ENCODE measurements at places on chromosomes 7 and 10.

DNA sequence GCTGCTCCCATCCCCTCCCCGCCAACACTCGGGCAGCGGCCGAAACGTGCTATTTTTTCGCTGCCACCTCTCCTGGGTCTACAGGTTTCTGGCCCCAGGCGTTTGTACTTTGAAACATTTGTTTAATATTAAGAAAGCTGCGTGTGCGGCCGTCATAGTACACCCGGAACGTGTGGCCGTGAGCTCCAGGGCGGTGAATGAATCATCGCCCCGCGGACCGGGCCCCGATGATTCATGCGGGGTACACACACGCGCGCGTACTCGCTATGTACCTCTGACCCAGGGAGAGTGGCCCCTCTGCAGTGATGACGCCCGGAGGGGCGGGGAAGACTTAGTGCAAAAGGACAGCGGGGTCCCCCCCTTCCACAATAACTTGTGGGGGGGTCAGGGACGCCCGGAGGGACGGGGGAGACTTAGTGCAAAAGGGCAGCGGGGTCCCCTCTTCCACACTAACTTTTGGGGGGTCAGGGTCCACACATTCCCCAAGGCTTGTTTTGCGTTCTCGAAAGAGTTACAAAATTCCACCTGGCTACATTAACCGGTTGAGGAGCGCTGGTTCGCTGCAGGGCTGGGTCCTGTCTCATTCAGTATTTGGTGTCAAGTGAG, 56.5 kb upstream of the PCGF5 start:
- peak; percentile 16 for DNase-seq

DNA sequence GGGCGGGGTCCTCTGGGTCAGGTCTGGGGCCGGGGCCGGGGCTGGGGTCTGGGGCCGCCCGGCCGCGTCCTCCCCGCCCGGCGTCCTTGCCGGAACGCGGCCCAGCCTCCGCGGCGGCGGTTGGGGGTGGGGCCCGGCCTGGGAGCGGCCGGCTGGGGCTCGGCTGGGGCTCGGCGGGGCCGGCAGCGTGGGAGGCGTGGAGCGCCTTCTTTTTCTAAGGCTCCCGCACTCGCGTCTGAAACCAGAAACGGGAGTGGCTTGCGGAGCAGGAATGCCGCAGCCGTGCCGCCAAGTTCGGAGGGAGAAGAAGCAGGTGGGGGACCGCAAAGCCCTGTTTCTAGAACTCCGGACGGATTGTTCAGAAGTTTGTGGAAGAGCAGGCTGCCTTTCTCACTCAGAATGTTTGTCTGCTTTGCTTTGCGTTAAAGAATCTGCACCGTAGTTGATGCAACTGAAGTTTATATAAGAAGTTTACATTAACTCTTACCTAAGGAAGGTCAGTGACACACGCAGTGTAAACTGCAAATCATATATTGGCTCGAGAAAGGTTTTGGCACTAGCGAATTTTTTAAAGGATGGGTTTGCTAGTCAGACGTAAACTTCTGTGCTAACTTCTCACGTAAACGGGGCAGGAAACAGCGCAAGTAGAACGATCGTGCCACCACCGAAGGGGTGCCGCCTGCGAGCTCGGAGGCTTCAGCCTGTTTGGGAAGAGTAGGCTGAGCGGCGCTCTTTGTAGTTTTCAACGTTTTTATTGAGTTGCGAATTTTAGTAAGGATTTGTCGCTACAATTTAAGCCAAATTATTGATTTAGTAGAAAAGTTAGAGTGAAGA, 729 bp downstream of the DNAJB6 start:
- DNase-seq = peak; percentile 70

GRCh38 chr10:11444531-11445228, 166.8 kb downstream of the USP6NL start:
- no peak for DNase-seq

- no peak for DNase-seq
These were observed 40.3 kb upstream of the PSMG3 start for GRCh38 chr7:1610013-1610677.

DNA sequence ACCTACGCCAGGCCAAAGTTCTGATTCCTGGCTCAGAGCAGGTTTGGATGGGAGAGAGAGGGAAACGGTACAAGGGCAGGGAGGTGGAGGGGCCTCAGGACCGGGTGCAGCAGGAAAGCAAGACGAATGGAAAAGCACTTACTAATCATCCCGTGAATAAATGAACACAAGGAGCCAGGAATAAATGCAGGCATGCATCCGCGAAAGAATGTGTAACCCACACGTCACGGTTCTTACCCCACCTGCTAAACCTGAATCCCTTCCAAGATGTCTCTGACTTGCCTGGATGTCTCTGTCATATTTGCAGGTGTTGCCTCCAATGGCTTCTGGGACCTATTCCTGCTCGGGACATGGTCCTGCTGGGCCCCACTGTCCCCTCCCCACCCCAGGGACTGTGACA, 335.2 kb upstream of the RNF32 start:
- DNase-seq = no peak

- no peak for DNase-seq
These were observed 110.0 kb upstream of the TCF7L2 start for GRCh38 chr10:112839928-112840654.

GRCh38 chr10:34078017-34078744, 736.9 kb downstream of the PARD3 start:
- no peak for DNase-seq

DNA sequence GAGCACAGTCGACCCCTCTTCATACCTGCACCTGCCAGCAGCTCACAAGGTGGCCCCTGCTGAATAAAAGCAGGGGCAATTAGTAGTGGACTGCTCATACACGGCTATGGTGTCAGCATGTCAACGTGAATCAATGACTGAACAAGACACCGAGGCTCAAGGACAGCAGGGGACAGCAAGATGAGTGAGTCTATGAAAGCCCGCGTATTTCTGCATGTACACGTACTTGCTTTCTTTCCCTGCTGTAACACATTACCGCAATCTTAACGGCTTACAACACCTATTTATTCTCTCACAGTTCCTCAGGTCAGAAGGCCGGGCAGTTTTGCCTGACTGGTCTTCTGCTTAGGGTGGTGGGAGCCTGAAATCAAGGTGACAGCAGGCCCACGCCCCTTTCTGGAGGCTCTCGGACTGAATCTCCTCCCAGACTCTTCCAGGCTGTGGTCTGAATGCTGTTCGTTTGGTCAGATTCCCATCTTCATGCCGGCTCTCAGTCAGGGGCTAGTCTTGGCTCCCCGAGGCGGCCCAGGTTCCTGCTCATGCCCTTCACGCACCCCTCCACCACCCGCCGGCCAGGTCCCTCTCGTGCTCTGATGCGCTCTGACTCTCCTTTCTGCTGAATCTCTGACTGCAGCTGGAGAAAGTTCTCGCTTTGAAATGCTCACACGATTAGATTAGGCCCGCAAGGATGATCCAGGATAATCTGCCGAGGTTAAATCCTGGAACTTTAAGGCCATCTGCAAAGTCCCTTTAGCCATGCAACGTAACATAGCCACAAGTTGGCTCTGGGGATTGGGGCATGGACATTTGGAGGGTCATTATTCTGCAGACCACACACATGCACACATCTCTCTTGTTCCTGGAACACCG, 7.8 kb upstream of the PPP2R2D start:
- DNase-seq = no peak

GRCh38 chr7:27166531-27167505, 1.5 kb upstream of the HOXA9 start:
- DNase-seq = no peak

GRCh38 chr10:119754085-119754484, 28.2 kb downstream of the INPP5F start:
- no peak for DNase-seq

- no peak for DNase-seq
These were observed 1.4 kb downstream of the CHST3 start for GRCh38 chr10:71965623-71966022.

GRCh38 chr7:15866753-15867152, 180.3 kb upstream of the MEOX2 start:
- DNase-seq = no peak

DNA sequence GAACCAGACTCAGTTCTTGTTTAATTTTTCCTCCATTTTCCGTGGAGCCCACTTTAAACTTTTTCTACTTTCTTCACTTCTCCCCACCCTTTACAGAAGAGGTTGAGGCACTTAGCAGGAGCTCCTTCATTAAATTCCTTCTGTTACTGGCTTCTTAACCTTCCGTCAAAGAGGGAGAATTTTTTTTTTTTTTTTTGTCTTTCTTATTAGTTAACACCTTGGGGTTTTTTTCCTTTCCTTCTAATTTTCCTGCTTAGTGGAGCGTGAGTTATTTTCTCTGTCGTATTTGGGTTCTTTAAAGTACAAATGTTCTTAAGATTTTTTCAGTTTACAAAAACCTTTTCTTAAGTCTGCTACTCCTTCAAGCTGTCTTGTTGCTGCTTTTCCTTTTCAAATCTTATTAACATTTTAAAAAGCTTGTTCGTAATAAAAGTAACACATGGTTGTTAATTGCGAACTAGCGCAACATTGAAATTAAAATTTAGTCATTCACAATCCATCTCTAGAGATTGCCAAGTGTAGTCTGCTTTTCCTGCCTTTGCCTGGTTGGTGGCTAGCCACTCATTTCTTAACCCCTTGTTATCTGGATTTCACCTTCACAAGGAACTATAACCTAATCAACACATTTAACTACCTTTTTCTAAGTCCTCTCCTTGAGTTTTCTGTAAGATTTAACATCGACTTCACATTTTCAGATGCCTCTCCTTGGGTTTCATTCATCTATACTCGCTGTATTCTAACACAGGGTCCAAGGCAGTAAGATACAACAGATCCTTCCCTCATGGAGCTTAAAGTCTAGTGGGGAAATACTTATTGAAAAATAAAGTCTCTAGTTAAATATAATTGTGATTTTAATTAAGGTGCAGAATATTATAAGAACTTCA, 2.0 kb downstream of the BMPR1A start:
- DNase-seq = no peak

GRCh38 chr7:12133865-12134264, 77.2 kb upstream of the TMEM106B start:
- DNase-seq = no peak

DNA sequence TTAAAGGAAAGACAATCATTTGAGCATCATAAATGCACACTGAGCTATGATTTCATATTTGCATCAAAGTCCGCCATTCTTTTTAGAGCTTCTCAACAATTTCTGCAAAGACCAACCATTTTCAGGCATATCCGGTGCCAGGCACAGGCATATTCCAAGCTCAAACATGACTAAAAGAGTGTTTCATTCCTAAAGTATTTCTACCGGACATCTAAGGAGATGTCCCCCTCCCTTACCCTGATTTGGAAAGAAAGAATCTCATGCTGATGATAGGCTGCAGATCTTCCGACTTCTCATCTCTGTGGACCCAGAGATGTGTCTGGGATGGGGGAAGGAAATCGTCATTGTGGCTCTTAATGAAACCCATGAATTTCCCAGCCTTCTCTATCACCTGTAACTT, 600.5 kb upstream of the MGMT start:
- no peak for DNase-seq

DNA sequence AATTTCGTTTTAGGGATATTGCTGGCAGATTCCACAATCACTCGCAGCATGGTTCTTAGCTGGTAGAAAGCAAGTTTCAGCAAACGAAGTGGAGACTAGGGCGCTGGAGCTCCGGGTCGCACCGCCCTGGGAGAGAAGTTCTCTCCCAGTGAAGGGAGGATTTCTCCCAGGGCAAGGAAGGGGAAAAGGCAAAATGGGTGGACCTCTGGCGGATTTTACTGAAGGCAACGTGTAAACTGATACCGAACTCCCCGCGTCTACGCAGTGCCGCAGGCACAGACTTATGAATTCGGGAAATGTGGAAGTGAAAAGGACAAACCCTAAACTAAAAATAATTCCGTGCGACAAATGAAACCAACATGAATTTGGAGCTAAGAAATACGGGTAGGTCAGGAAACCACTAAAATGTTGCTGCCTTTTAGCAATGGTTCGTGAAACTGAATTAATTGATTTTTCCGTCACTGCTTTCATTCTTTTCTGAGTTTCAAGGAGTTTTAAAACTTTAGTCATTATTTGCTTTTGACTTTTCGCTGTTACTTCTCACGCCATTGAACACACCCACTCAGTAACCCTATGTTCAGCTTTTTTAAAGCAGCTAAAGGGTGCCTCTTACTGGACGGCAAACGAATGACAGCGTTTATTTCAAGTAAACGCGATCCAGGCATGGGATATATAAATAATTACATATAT, at the start of gene MYOF:
Gene MYOF, minus strand, starts transcription at position 190 of the 690 bp plus-strand sequence. Its CDS starts 140 bp downstream, at position 50.
- DNase-seq = peak; percentile 29

DNA sequence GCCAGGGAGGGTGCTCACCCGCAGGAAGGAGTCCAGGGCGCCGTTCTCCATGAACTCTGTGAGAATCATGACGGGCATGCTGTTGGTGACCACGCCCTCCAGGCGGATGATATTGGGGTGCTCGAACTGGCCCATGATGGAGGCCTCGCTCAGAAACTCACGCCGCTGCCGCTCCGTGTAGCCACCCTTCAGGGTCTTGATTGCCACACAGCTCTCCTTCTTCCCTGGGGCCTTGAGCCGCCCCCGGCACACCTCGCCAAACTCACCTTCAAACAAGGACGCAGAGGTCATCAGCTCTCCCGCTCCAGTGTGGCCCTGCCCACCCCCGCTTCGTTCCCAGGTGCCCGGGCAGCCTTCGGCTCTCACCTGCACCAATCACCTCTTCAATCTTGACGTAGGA, 14.6 kb downstream of the EPHB4 start:
- no peak for DNase-seq

- no peak for DNase-seq
These were observed 97.0 kb downstream of the HGF start for GRCh38 chr7:81672872-81673271.

DNA sequence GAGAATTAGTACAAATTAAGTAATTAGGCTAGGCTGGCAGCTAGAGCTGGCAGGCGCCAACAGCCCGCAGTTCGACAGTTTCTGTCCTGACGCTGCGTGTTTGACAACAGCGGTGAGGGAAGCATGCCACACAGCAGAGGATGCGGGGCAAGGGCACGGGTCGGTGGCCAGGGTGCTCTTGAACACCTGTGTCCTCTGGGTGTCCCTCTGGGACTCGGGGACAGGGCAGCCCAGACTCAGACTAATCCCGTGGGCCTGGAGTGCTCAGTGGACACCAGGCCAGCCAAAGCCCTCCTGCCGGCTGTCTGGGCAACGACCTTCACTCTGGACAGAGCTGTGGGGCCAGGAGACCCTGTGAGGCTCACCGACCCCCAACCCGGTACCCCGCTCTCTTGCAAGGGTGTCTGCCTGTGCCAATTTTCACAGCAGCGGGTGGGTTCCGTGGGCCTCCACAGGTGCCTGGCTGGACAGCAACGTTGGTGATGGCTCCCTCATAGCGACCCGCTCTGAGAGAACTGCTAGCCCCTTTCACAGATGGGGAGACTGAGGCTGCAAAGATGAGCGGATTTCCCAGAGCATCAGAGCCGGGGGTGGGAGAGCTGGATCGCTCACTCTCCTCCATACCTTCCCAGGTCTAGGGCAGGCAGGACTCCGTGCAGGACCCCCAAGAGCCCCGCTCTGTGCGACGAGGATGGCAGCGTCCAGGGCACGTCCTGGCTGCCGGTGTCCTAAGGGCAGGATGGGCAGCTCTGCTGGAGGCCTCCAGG, 48.5 kb downstream of the FOXL3 start:
- no peak for DNase-seq

- DNase-seq = no peak
These were observed 124.4 kb downstream of the DOCK4 start for GRCh38 chr7:112081778-112082177.
